DND-41 (cell line): ENCODE measurements at places on chromosomes 3 and 15.
A peak's percentile ranks its signal among the peaks of the same experiment; 100 is the strongest.

DNA sequence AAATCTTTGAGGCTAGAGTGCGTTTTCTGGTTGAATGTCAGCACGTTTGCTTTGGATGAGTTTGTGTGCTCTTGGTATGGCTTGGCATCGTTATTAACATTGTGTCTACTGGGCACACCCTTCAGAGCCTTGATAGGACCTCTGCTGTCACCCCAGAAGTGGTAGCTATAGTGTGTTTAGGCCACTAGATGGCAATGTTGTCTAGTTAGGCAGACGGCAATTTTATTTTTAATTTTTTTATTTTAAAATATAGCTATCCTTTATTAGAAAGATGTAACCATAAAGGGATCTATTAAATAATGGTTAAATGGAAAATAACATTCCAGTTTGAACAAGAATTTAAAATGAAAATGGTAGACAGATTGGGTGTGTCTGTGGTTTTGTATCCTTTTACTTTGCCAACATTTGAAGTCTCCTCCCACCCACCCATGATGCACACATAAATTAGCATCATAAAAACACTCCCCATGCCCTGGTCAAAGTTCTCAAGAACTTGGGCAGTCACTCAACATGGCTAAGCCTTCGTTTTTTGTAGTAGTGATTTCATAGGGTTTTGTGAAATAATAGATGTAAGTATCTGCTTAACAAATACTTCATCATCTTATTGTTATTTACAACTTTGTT, 200.7 kb downstream of the KCNH8 start:
- peak; percentile 11 for DNase-seq

DNA sequence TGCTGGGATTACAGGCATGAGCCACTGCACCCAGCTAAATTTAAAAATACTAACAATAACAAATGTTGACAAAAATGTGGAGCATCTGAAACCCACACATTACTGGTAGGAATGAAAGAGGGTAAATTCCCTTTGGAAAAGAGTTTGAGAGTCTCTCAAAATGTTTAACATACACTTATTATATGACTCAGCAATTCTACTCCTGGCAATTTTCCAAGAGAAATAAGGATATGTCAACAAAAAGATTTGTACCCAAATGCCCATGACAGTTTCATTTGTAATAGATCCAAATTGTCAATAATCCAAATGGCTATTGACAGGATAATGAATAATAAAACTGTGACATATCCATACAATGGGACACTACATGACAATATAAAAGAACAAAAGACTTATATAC, 9.0 kb downstream of the HCLS1 start:
- DNase-seq, result no peak

DNA sequence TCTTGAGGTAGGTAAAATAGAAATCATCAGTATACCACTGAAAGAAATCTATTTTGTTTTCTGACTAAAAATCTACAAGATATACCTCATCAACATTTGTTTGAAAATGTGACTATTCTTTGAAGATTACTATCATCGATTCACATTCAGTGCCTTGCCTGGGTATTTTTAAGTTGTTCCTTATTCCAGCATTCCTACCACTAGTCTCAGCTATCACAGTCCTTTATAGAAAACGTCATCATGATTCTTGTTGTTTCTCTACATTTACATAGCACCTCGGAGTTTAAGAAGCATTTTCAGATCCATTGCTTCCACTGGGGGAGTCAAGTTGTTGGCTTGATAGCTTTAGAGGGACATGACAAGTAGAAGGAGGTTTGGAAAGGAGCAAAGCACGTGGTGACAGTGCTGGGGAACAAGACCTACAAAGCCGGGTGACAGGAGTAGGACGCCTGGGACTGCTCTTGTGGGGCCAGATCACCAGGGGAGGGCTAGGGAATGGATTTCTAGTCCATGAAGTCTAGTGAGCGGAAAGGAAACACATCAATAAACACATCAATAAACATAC, 61.5 kb downstream of the HES1 start:
- no peak for DNase-seq

DNA sequence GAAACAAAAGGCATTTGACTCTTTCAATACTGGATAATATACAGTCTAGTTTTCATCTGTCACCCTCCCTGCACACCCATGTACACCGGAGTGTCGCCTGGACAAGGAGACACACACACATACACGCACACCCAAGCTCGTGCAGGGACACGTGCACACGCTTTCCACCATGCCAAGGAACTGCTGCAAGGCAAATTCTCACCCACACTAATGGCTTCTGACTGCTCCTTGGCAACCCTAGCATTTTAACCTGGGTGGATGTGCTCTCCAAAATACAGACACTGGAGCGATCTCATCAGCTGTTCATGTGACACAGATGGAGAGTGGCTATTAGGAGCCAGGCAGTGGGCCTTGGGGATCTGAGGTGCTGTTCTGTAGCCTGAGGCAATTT, 61.6 kb downstream of the MEIS2 start:
- DNase-seq, result no peak

GRCh38 chr15:91981821-91982800, 128.6 kb downstream of the SLCO3A1 start:
- no peak for DNase-seq

DNA sequence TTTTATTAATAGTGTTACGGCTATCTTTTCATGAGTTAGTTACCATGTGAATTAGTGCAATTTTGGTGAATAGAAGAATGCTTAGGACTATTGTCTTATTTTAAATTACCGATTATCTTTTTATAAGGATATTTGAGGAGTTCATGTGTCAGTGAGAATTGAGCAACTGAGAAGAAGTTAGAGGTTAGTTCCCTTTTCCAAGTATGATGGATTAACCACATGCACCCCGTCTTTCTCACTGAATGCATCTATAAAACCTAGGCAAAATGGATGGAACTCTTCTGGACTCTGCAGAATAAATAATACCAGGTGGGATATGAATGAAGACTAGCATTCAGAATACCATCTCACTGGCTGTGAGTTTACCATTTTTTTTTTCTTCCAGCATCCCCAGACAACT, 74.3 kb downstream of the TCF12 start:
- DNase-seq, result no peak
